ENCODE measurements at places on chromosomes 4 and X. TPM values are rescaled to one million over a fixed set of nuclear protein-coding genes. Genes with fewer than 3 reads are reported as not detected.

DNA sequence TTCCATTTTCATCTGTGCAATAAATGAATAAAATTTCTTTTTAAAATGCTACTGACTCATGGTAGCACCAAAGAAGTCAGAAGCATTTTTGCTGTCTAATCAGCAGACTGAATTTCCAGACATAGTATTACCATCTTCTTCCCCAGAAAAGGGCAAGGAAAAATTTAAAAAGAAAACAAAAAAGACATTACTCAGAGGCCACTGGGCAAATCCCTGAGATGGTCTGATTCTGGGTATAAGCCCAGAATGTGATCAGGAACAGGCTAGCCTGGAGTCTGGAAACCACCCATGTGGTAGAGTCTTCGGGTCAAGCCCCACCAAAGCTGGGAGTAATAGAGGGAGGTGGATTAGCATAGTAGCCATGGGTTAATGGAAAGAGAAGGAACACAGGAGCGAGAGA, 342.8 kb downstream of the FBXW7 start:
- H3K27ac ChIP-seq = no peak overlapping the region
- no peak for DNase-seq
- no peaks in the 10 kb centered on the region for H3K27me3 ChIP-seq
- no peak overlapping the region for H3K4me3 ChIP-seq

- H3K27ac ChIP-seq = no peak overlapping the region
- no peak overlapping the region for H3K4me3 ChIP-seq
- H3K4me1 ChIP-seq = no peaks in the 10 kb centered on the region
- no peak for DNase-seq
- no peaks in the 10 kb centered on the region for H3K36me3 ChIP-seq
These were observed 308.1 kb downstream of the STIM2 start for GRCh38 chr4:27168783-27169182.

- H3K36me3 ChIP-seq = no peaks in the 10 kb centered on the region
- H3K4me3 ChIP-seq = no peak overlapping the region
- H3K27me3 ChIP-seq = no peaks in the 10 kb centered on the region
These were observed 94.5 kb upstream of the MXRA5 start for GRCh38 chrX:3440981-3441380.

- no peak overlapping the region for H3K27ac ChIP-seq
- no peaks in the 10 kb centered on the region for H3K4me1 ChIP-seq
- H3K27me3 ChIP-seq = peaks cover 8% of the 10 kb centered on the region
- DNase-seq = no peak
- no peaks in the 10 kb centered on the region for H3K36me3 ChIP-seq
These were observed 269.3 kb downstream of the STIM2 start for GRCh38 chr4:27129871-27130366.

DNA sequence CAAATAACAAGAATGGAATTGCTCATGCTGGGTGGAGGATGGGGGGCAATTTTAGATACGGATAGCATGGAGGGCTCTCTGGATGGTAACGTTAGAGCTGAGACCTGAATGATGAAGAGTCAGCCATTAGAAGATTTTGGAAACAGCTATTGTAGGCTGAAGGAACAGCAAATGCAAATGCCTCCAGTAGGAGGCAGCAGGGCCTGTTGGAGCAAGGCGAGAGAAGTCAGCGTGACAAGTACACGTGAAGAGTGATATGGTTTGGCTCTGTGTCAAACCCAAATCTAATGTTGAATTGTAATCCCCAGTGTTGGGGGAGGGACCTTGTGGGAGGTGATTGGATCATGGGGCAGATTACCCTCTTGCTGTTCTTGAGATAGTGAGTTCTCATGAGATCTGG, 59.3 kb upstream of the SOD3 start:
- H3K27me3 ChIP-seq = no peaks in the 10 kb centered on the region
- H3K36me3 ChIP-seq = peaks cover 3% of the 10 kb centered on the region
- no peak overlapping the region for H3K4me3 ChIP-seq
- H3K4me1 ChIP-seq = no peaks in the 10 kb centered on the region
- no peak for DNase-seq
- H3K27ac ChIP-seq = no peak overlapping the region

- peaks cover 7% of the 10 kb centered on the region for H3K4me1 ChIP-seq
- peaks cover 30% of the 10 kb centered on the region for H3K27me3 ChIP-seq
- no peak for DNase-seq
- no peak overlapping the region for H3K27ac ChIP-seq
- H3K4me3 ChIP-seq = peak overlapping the region; percentile 77
These were observed 868 bp downstream of the DACH2 start for GRCh38 chrX:86149119-86149518.

- H3K36me3 ChIP-seq = peaks cover 7% of the 10 kb centered on the region
- H3K4me1 ChIP-seq = peaks cover 38% of the 10 kb centered on the region
- no peak overlapping the region for H3K4me3 ChIP-seq
These were observed 29.9 kb downstream of the C4orf51 start for GRCh38 chr4:145709843-145710242.

GRCh38 chr4:81173213-81173612, 41.8 kb downstream of the PRKG2 start:
- H3K4me3 ChIP-seq = no peak overlapping the region
- H3K36me3 ChIP-seq = no peaks in the 10 kb centered on the region
- H3K27me3 ChIP-seq = peaks cover 5% of the 10 kb centered on the region
- DNase-seq = no peak

GRCh38 chrX:37658343-37659030, 27.1 kb upstream of the XK start:
- H3K4me3 ChIP-seq = no peak overlapping the region
- no peak for DNase-seq
- H3K27ac ChIP-seq = no peak overlapping the region
- H3K4me1 ChIP-seq = no peaks in the 10 kb centered on the region
- peaks cover 23% of the 10 kb centered on the region for H3K27me3 ChIP-seq

DNA sequence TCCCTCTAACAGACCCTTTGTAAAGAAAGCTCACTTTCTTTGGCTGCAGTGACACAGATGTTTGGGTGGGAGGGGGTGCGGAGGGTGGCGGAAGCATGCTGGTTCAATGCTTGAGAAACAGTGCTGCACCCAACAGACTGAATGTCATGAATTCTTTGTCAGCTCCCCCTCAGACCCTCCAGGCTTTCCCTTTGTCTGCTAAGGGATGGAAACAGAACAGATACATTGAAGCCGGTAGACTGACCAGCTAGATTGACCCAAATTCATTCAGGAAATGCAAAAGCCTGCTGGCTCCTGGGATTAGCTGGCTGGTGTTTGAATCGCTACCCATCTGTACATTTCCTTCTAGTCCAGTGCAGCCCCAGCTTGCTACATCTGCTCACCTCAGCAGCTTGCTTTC, 90.8 kb upstream of the PAK3 start:
- H3K27ac ChIP-seq = no peak overlapping the region
- no peaks in the 10 kb centered on the region for H3K4me1 ChIP-seq
- H3K36me3 ChIP-seq = no peaks in the 10 kb centered on the region

DNA sequence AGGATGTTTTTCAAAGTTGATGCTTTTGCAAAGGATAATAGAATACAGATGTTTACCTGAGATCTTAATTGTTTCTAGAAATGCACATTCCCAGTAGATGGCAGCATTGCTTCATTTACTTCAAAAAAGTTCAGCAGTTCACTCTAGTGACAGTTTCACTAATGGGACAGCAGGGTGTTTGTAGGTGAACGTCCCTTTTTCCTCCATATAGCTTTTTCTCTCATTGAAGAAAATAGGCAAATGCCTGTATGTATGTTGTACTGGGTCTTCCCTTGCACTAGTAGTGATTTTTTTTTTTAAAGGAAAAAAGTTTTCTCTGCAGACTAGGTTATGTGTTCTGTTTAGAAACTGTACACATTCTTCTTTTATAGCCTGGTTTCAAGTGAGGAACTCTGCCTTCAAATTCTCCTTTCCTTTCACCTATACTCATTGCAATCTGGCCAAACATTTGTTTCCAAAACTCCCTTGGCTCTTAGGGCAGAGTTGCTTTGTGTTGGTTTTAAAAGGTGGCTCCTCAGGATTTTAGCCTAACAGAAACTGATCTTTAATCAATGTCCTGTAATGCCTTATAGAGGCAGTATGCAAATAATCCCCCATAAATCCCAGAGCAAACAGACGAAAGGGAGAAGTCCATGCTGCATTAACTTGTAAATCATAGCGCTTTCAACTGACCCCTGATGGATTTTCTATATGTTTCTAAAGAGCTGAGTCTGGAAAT, 86.3 kb downstream of the EGF start:
- peaks cover 12% of the 10 kb centered on the region for H3K4me1 ChIP-seq
- H3K27ac ChIP-seq = no peak overlapping the region
- DNase-seq = peak; percentile 4
- no peak overlapping the region for H3K4me3 ChIP-seq
- no peaks in the 10 kb centered on the region for H3K36me3 ChIP-seq

DNA sequence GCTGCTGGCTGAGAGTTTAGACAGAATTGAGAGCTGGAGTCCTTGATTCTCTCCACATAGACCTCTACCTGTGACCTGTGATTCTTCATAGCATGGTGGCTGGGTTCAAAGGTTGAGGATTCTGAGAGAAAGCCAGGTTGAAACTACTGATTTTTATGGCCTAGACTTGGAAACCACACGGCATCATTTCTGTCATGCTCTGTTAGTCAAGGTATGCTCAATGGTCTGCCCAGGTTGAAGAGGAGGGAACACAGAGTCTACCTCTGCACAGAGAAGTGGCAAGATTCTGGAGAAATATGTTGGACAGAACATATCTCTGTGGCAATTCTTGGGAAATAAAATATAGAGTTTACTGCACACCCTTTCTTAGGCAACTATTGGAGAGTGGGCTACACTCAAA, 57.2 kb upstream of the CXorf66 start:
- H3K4me1 ChIP-seq = no peaks in the 10 kb centered on the region
- no peaks in the 10 kb centered on the region for H3K27me3 ChIP-seq
- DNase-seq = no peak
- no peak overlapping the region for H3K27ac ChIP-seq
- no peak overlapping the region for H3K4me3 ChIP-seq

DNA sequence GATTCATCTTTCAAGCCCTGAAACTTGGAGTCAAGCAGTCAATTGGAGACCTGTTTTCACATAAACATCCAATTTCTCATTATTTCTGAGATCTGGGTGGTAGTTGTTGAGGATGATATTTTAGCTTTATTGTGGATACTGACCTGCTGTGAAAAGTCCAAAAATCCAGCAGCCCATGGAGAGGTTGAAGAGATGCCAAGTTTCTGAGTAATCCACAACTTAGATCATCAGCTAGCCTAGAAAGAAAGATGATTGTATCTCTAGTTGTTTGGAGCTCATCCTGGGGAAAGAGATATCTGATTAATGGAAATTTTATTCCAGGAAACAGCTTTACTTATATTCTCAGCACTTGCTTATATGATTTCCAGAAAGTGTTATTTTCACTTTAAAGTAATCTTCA, 48.6 kb upstream of the DCX start:
- H3K4me3 ChIP-seq = no peak overlapping the region
- H3K27ac ChIP-seq = no peak overlapping the region
- no peak for DNase-seq
- no peaks in the 10 kb centered on the region for H3K4me1 ChIP-seq

DNA sequence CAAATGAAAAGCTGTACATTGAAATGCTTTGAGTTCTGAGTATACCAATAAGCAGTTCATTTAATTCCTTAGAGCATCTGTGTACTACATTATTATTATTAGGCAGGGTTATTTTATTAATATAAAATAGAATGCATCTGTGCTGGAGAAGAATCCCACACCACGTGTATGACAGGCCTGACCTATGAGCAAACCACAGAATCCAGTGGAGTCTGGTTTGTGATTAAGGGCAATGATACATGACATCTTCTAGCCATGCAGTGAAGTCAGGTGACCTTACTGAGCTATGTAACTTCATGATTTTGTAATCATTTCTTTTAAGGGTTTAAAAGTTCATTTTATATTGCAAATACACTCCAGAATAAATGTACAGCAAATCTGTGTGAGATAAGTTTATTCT, 1165.0 kb upstream of the TENM3 start:
- no peaks in the 10 kb centered on the region for H3K4me1 ChIP-seq
- no peaks in the 10 kb centered on the region for H3K27me3 ChIP-seq
- H3K4me3 ChIP-seq = no peak overlapping the region
- no peak for DNase-seq
- H3K27ac ChIP-seq = no peak overlapping the region
- no peaks in the 10 kb centered on the region for H3K36me3 ChIP-seq

- no peaks in the 10 kb centered on the region for H3K27me3 ChIP-seq
- peak overlapping the region; percentile 68 for H3K27ac ChIP-seq
- peaks cover 19% of the 10 kb centered on the region for H3K4me1 ChIP-seq
- DNase-seq = no peak
- peak overlapping the region; percentile 98 for H3K4me3 ChIP-seq
These were observed 1.8 kb upstream of the KDM6A start for GRCh38 chrX:44871114-44871645.

- H3K36me3 ChIP-seq = no peaks in the 10 kb centered on the region
- H3K27me3 ChIP-seq = peaks cover 8% of the 10 kb centered on the region
- DNase-seq = no peak
- H3K4me1 ChIP-seq = no peaks in the 10 kb centered on the region
- H3K27ac ChIP-seq = no peak overlapping the region
- no peak overlapping the region for H3K4me3 ChIP-seq
These were observed 93.6 kb upstream of the PTPN13 start for GRCh38 chr4:86500527-86500926.

- H3K27ac ChIP-seq = no peak overlapping the region
- H3K4me1 ChIP-seq = no peaks in the 10 kb centered on the region
- no peaks in the 10 kb centered on the region for H3K36me3 ChIP-seq
- H3K4me3 ChIP-seq = no peak overlapping the region
- H3K27me3 ChIP-seq = no peaks in the 10 kb centered on the region
These were observed 145.5 kb upstream of the NPY2R start for GRCh38 chr4:155062948-155063347.

GRCh38 chrX:47244676-47245075, 11.9 kb downstream of the USP11 start:
- H3K27me3 ChIP-seq = peaks cover 17% of the 10 kb centered on the region
- peaks cover 26% of the 10 kb centered on the region for H3K4me1 ChIP-seq
- no peak for DNase-seq
- H3K36me3 ChIP-seq = peaks cover 12% of the 10 kb centered on the region
- no peak overlapping the region for H3K4me3 ChIP-seq

GRCh38 chrX:10533696-10534365, 86.6 kb downstream of the MID1 start:
- no peaks in the 10 kb centered on the region for H3K4me1 ChIP-seq
- no peak for DNase-seq
- no peaks in the 10 kb centered on the region for H3K27me3 ChIP-seq
- no peaks in the 10 kb centered on the region for H3K36me3 ChIP-seq
- no peak overlapping the region for H3K27ac ChIP-seq

- no peak overlapping the region for H3K4me3 ChIP-seq
- no peaks in the 10 kb centered on the region for H3K27me3 ChIP-seq
- no peak overlapping the region for H3K27ac ChIP-seq
- no peaks in the 10 kb centered on the region for H3K36me3 ChIP-seq
These were observed 136.5 kb upstream of the NPY2R start for GRCh38 chr4:155071962-155072361.

The FAM53A gene
- 4.0 TPM for total RNA-seq

The RNF175 gene
- 0.37 TPM for total RNA-seq

The HTN1 gene
- not detected for total RNA-seq

The DGKK gene
- not detected for total RNA-seq

The CT45A9 gene
- not detected for total RNA-seq

The ARSJ gene
- total RNA-seq = not detected

The SOD3 gene
- total RNA-seq = not detected

The PDZD4 gene
- 5.0 TPM for total RNA-seq

The RRH gene
- total RNA-seq = not detected

The ERAS gene
- total RNA-seq = not detected

The SHROOM2 gene
- 0.29 TPM for total RNA-seq
